NCI-H774 (cell line): ENCODE measurements at places on chromosomes 11 and 22.

DNA sequence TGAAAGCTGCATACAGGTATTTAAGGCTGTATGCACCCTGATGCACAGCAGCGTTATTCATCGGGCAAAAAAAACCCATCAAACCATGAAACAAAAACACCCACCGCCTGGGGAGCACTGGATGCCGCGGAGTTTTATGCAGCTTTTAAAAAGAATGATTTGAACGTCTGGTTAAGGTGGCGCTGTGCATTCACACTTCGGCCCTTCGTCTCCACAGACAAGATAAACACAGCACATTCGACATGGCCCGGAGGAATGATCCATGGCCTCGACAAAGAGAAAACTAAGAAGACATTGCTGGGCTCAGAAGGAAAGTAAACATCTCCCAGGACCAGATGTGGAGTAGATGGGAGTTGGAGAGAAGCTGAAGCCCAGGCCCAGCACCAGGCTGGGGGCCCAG, 40.8 kb upstream of the GAL start:
- no peak for DNase-seq

- no peak for DNase-seq
Measured at GRCh38 chr11:27820249-27820648, 120.0 kb upstream of the BDNF start.

GRCh38 chr22:30925667-30926066, 42.9 kb downstream of the MORC2 start:
- no peak for DNase-seq

DNA sequence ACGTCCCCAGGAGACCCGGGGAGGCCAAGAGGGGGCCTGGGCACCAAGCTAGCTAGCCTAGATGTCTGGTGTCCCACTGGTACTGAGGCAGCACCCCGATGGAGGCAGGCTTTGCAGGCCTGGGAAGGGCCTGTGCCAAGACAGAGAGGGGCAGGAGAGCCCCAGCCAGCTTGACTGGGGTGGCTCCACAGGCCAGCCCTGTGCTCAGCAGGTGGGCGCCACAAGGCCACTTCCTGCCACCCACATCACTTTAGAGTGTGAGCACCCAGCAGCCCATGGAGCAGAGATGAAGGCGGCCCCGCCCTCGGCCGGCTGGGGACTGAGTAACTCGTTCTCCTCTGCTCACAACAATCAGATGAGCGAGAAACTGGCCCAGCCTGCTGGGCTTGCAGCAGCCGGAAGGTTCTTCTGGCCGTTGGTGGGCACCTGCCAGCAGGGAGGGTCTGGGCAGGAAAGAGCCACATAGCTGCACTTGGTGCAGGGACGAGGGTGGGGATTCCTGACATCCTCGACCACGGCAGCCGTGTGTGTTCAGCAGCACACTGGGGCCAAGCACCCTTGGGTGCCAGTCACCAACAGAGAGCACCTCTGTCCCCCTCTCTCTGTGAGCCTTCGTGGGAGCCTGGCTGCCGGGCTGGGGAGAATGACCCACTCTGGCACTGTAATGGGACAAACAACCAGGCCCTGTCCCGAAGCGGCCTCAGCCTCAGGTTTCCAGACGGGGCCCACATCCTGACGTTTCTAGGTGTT, 7.6 kb downstream of the OSBPL5 start:
- DNase-seq = no peak

DNA sequence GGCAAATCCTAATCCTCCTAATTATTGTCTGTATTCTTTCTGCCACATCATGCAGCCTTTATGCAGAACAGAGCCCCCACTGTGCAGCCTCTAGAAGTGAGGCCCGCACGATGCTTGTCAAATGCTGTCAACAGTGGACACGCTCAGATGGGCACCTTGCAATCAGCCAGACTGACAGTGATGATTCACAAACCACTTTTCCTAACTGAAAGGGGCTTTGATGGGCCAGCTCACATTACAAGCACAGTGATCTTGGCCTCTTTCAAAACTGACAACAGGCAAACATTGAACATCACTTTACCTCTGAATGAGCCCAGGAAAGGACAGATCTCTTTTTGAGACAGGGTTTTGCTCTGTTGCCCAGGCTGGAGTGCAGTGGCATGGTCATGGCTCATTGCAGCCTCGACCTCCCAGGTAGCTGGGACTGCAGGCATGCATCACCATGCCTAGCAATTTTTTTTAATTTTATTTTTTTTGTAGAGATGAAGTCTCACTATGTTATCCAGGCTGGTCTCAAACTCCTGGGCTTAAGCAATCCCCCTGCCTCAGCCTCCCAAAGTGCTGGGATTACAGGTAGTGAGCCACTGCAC, 18.0 kb upstream of the E2F8 start:
- no peak for DNase-seq

GRCh38 chr22:22069450-22070370, 87.1 kb upstream of the TOP3B start:
- no peak for DNase-seq

- DNase-seq = no peak
Measured at GRCh38 chr11:44555031-44555800, 10.2 kb upstream of the CD82 start.

DNA sequence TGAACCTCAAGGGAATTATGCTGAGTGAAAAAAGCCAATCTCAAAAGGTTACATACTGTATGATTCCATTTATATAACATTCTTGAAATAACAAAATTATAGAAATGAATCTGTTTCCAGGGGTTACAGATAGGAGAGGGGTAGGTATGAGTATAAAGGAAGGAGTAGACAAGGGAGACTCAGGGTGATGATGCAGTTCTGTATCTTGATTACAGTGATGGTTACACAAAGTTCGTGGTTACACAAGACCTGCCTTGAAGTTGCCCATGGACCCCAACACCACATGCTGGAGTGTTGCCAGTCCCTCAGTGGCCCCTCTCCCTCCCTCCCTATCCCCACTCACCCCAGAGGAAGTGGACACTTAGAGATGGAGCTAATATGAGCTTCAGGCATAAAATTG, 20.3 kb downstream of the STK33 start:
- no peak for DNase-seq

GRCh38 chr11:62725646-62726045, 1.6 kb downstream of the HNRNPUL2 start:
- DNase-seq = no peak

GRCh38 chr11:70788248-70789022, 390.1 kb downstream of the CTTN start:
- no peak for DNase-seq

DNA sequence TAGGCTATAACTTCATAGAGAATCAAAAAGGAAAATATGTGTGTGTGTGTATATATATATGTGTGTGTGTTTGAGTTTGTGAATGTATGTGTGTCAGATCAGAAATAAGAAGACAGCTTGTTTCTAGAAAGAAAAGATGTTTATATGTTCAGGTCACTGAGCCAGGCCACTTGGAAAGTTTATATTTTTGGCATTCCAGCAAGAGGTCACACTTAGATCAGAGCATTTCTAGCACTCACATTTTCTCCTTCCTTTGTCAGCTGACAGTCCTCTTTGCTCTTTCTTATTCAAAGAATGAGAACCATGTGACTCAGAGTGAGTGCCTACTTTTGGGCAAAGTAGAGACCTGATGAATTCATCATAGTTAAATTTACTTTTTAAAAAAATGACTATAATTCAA, 22.9 kb downstream of the RAB38 start:
- DNase-seq = no peak

- no peak for DNase-seq
Measured at GRCh38 chr11:102640946-102641345, 15.8 kb upstream of the MMP20 start.

DNA sequence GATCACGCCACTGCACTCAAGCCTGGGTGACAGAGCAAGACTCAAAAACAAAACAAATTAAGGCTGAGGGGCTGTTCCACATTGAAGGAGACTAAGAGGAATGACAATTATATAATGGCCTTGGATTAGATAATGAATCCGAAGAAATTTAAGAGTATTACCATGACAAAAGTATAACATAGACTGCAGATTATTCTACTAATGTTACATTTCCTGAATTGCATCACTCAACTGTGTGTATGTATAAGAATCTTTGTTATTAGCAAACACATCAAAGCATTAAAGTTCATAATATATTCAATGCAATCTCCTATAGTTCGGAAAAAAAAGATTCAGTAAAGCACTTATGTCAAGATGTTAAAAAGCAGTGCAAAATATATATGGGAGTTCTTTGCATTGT, 27.5 kb downstream of the CSTF3 start:
- no peak for DNase-seq

- DNase-seq = no peak
Measured at GRCh38 chr11:36167073-36167472, 122.2 kb downstream of the COMMD9 start.

- no peak for DNase-seq
Measured at GRCh38 chr22:40803321-40803720, 15.8 kb downstream of the SLC25A17 start.

GRCh38 chr22:23219317-23219716, 39.0 kb downstream of the BCR start:
- no peak for DNase-seq

GRCh38 chr11:11553573-11553972, 68.2 kb downstream of the GALNT18 start:
- DNase-seq = no peak

GRCh38 chr11:81674211-81674610, 1059.5 kb downstream of the FAM181B start:
- DNase-seq = no peak

GRCh38 chr11:116148056-116148455, 624.7 kb downstream of the BUD13 start:
- DNase-seq = no peak

- DNase-seq = no peak
Measured at GRCh38 chr11:73402834-73403185, 26.6 kb downstream of the RELT start.

GRCh38 chr22:30605449-30606110, 1.4 kb upstream of the TCN2 start:
- peak; percentile 19 for DNase-seq

- no peak for DNase-seq
Measured at GRCh38 chr11:57735619-57736298, 5.5 kb upstream of the SELENOH start.

GRCh38 chr22:38246692-38247091, 26.1 kb downstream of the TMEM184B start:
- no peak for DNase-seq

GRCh38 chr22:20550057-20550817, 42.8 kb downstream of the MED15 start:
- DNase-seq = no peak
